ENCODE measurements at places on chromosomes 12 and 14.

GRCh38 chr14:98219638-98220037, 1052.4 kb downstream of the BCL11B start:
- DNase-seq: no peak

DNA sequence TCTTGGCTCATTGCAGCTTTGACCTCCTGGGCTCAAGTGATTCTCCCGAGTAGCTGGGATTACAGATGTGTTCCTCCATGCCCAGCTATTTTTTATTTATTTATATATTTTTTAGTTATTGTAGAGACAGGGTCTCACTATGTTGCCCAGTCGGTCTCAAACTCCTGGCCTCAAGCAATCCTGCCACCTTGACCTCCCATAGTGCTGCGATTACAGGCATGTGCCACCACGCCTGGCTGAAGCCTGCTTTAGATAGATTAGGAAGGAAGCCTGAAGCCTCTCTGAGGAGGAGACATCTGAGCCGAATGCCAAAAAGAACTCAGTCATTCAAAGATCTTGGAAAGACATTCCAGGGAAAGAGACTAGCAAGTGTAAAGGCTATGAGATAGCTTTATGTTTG, 10.2 kb downstream of the INHBC start:
- DNase-seq: no peak

- DNase-seq: no peak
Measured at GRCh38 chr12:6883252-6883651, 10.1 kb upstream of the SPSB2 start.

GRCh38 chr14:92368001-92368400, 45.0 kb downstream of the SLC24A4 start:
- DNase-seq: no peak

DNA sequence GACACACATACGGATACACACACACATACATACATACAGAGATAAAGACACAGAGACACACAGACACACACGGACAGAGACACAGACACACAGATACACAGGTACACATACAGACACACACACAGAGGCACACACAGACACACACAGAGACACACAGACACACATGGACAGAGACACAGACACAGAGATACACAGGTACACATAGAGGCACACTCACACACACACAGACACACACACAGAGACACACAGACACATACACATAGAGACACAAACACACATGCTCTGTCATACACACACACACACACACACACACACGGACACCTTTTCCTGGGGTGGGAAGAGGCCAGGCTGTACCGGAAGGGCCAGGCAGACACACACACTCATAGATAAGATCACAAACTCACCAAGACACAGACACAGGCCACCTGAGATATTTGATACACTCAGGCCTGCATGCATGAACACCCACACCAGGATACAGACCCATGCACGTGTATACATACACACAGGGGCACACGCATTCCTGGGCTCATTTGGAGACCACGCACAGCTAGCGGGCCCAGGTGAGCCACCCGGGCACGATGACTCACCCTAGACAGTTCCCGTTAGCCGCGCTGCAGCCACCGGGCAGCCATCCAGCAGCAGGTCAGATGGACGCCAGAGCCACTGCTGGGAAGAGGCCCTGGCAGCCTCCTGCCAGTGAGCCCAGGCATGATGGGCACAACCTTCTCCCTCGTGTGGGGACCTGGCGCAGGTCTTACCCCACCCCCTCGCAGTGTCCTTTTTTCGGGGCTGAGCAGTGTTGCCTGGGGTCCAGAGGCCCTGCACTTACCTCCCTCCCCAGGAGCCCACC, 1.8 kb upstream of the AHNAK2 start:
- DNase-seq: no peak

GRCh38 chr12:91555436-91556415, 373.1 kb upstream of the DCN start:
- DNase-seq: no peak

- DNase-seq: no peak
Measured at GRCh38 chr12:132453361-132454192, 36.4 kb upstream of the FBRSL1 start.

GRCh38 chr12:98883231-98883630, 238.1 kb downstream of the APAF1 start:
- no peak for DNase-seq

GRCh38 chr14:25050269-25051150, 563 bp upstream of the STXBP6 start:
- no peak for DNase-seq

- DNase-seq: no peak
Measured at GRCh38 chr12:50690925-50691324, 73.0 kb upstream of the ATF1 start.

- DNase-seq: no peak
Measured at GRCh38 chr12:120760349-120761254, 35.0 kb downstream of the ACADS start.

DNA sequence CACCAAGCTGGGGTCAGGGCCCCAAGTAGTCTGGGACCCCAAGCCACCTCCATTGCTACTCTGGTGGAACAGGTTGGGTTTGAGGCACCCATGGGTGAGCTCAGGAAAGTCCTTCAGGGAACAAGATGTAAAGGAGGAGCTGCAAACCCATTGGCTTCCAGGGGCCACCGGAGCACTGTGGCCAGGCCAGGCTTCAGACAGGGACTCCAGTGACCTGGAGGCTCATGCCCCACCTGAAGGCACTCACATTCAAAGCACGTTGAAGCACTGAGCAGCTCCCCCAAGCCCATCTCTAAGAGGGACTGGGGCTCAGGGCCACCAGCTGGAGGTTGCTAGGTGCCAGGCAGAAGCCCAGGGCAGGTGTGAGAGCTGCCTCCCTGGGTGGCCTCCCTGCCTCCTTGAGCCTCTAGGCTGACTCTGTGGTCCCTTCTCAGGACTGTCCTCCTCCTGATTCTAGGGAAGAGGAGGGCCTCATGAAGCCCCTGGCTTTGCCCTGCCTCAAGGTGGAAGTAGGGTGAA, 49.1 kb downstream of the FAM222A start:
- no peak for DNase-seq

DNA sequence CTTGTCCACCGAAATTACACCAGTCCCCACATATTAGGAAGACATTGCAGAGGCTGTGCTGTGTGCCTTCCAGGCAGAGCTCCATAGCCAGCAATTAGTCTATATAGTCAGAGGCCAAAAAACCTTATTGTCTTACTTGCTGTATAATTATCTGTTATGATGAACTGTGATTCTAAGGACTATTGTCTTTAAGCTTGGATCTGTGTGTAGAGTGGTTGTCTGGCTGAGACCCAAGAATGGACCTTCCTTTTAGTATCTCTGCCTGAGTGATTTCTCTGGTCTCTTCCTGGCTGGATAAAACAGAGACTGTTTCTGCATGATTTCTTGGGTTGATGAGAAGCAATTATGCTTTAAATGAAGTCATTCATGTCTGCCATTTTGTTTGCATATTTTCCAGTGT, 465.3 kb downstream of the PRKD1 start:
- DNase-seq: no peak
